Renal cortical epithelial cell (primary cell): ENCODE measurements at places on chromosomes 12 and 14. TPM values are rescaled to one million over a fixed set of nuclear protein-coding genes. Genes with fewer than 3 reads are reported as not detected.

Gene HIP1R
- 90.6 and 93.9 TPM in 2 replicates for total RNA-seq

Gene B3GNT4
- 2.6 and 18.9 TPM in 2 replicates for total RNA-seq

Gene PRKAB1
- total RNA-seq, result 21.9 and 52.6 TPM in 2 replicates

Gene GPR84
- not detected in 2 replicates for total RNA-seq

Gene ACRBP
- total RNA-seq, result 0.15 and 0.17 TPM in 2 replicates

Gene PRR4
- 1.4 and 2.3 TPM in 2 replicates for total RNA-seq

Gene FLRT2
- 0.55 and 1.9 TPM in 2 replicates for total RNA-seq

Gene NFE2
- total RNA-seq, result 0.45 TPM in 1 of 2 replicates, not detected in the other

Gene NGB
- total RNA-seq, result 0.35 TPM in 1 of 2 replicates, not detected in the other

Gene RND1
- 0.40 and 17.4 TPM in 2 replicates for total RNA-seq

Gene RASSF9
- total RNA-seq, result 0.69 and 5.0 TPM in 2 replicates

Gene CACNA1C
- total RNA-seq, result 0.05 TPM in 1 of 2 replicates, not detected in the other

Gene SLC17A8
- under 0.01 and 0.30 TPM in 2 replicates for total RNA-seq

Gene DAO
- total RNA-seq, result not detected in 2 replicates

Gene NTN4
- 115 and 253 TPM in 2 replicates for total RNA-seq

Gene TMEM263
- 82.1 and 89.6 TPM in 2 replicates for total RNA-seq

Gene SMCO2
- total RNA-seq, result not detected in 2 replicates

Gene CHST11
- 14.9 and 20.6 TPM in 2 replicates for total RNA-seq

Gene GDF3
- total RNA-seq, result not detected in 2 replicates

Gene TAS2R30
- total RNA-seq, result 0.52 and 8.6 TPM in 2 replicates

Gene DEGS2
- total RNA-seq, result 0.20 TPM in 1 of 2 replicates, not detected in the other

Gene SOAT2
- not detected in 2 replicates for total RNA-seq

Gene BLOC1S1
- total RNA-seq, result 45.7 and 54.7 TPM in 2 replicates

Gene KLHL28
- total RNA-seq, result 8.3 and 18.9 TPM in 2 replicates

Gene MYRFL
- 0.17 and 1.0 TPM in 2 replicates for total RNA-seq

Gene PTPN21
- 6.8 and 22.1 TPM in 2 replicates for total RNA-seq

Gene SLCO1B3
- not detected in 2 replicates for total RNA-seq

Gene CLEC9A
- not detected in 2 replicates for total RNA-seq

Gene PZP
- not detected in 2 replicates for total RNA-seq

Gene MYBPC1
- not detected in 2 replicates for total RNA-seq

Gene ASCL1
- total RNA-seq, result not detected in 2 replicates

Gene TSHR
- total RNA-seq, result 0.50 TPM in 1 of 2 replicates, not detected in the other

Gene BTG1
- 19.6 and 64.2 TPM in 2 replicates for total RNA-seq

Gene BIN2
- not detected in 2 replicates for total RNA-seq

Gene PLEKHG3
- 68.9 and 119 TPM in 2 replicates for total RNA-seq

Gene LPAR5
- total RNA-seq, result 0.17 TPM in 1 of 2 replicates, not detected in the other

Gene REP15
- total RNA-seq, result 0.35 and 4.0 TPM in 2 replicates

Gene HVCN1
- total RNA-seq, result 0.35 and 0.50 TPM in 2 replicates

Gene INHBC
- not detected in 2 replicates for total RNA-seq

Gene ANO2
- total RNA-seq, result 2.4 and 4.5 TPM in 2 replicates

Gene KRAS
- 24.8 and 27.1 TPM in 2 replicates for total RNA-seq

Gene CLEC6A
- total RNA-seq, result 0.20 TPM in 1 of 2 replicates, not detected in the other

Gene TMTC3
- 32.6 and 38.2 TPM in 2 replicates for total RNA-seq

Gene NABP2
- total RNA-seq, result 17.8 and 20.8 TPM in 2 replicates

Gene OAS2
- total RNA-seq, result 0.30 and 3.8 TPM in 2 replicates

Gene CELA1
- total RNA-seq, result not detected in 2 replicates

Gene LTBR
- 58.5 and 103 TPM in 2 replicates for total RNA-seq

Gene AQP2
- total RNA-seq, result 0.30 TPM in 1 of 2 replicates, not detected in the other

Gene STXBP6
- 0.17 and 0.50 TPM in 2 replicates for total RNA-seq

Gene SAMD15
- 2.3 and 12.9 TPM in 2 replicates for total RNA-seq

Gene TAS2R7
- total RNA-seq, result 0.20 TPM in 1 of 2 replicates, not detected in the other

Gene FSCB
- 0.10 TPM in 1 of 2 replicates, not detected in the other for total RNA-seq
